ENCODE measurements at places on chromosomes 12 and 14.

DNA sequence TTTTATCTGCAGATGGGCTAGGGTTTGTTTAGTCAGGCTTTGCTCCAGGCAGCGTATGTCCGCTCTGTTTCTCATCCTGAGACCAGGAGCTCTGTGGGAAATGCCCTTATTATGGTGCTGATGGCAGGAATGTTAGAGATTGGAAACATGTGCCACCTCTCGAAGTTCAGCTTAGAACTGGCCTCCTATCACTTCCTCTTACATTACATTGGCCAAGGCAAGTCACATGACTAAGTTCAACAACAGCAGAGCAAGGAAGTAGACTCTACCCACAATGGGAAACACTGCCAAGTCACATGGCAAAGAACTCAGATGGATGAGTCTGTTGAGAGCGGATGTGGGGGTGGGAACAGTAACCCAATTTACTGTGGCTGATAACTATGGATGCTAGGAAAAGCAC is 161.9 kb upstream of the WSCD2 start:
- no peak for DNase-seq

DNA sequence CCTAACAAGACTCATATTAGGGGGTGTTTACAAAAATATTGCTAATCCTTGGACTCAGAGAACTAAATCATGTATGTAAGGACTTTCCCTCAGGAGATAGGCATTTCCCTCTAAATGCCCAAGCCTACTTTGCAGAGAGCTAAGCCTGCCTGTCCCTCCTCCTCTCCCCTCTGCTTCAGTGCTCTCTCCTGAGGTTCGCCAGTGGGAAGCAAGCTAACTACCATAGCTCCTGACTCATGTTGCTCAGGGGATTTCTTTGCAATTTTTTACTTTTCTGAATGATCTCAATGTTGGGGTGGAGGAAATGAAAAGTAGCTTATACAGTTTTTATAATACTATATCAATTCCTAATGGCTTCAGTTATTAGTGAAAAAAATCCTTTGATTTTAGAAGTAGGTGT is 29.6 kb downstream of the IFT43 start:
- DNase-seq, result no peak

DNA sequence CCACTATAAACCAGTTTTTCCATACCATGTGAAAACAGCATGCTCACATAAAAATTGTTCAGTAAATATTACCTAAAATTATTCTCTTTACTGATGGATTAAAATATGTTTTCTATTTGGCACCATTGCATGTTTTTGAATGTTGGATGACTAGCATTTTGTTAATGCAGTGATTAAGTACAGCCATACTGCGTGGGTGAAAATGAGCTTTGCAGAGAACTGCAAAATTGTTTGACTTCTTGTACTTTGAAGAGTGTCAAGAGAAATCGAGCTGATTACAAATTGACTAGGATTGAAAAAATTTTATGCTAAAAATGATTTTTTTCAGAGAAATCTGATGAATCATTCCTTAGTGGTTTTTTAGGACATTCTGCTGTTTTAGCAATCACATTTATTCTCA is 452.9 kb downstream of the RPL10L start:
- DNase-seq, result no peak

DNA sequence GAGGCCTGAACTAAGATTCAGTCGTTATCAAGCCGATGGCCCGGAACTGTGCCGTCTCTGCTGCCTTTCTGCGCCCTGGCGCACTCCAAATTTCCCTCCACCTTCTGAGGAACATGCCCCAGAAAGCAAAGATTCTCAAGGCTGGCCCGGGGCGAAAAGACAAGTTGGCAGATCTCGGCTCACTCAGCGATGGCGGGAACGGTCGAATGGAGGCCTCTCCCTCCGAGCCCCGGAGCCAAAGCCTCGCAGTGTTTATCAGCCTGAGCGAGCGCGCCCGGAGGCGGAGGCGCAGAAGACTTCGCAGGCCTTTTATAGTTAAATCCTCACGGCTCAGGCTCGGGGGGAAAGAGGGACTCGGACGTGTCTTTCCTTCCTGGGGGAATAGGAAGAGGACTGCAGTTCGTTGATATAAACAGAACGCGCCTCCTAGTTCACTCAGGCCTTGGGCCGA is 5.6 kb downstream of the TBX5 start:
- DNase-seq, result no peak

- DNase-seq, result no peak
Measured at GRCh38 chr12:52713960-52714886, 10.9 kb upstream of the KRT77 start.

GRCh38 chr12:39872425-39872824 is 233.5 kb downstream of the SLC2A13 start:
- DNase-seq, result no peak

DNA sequence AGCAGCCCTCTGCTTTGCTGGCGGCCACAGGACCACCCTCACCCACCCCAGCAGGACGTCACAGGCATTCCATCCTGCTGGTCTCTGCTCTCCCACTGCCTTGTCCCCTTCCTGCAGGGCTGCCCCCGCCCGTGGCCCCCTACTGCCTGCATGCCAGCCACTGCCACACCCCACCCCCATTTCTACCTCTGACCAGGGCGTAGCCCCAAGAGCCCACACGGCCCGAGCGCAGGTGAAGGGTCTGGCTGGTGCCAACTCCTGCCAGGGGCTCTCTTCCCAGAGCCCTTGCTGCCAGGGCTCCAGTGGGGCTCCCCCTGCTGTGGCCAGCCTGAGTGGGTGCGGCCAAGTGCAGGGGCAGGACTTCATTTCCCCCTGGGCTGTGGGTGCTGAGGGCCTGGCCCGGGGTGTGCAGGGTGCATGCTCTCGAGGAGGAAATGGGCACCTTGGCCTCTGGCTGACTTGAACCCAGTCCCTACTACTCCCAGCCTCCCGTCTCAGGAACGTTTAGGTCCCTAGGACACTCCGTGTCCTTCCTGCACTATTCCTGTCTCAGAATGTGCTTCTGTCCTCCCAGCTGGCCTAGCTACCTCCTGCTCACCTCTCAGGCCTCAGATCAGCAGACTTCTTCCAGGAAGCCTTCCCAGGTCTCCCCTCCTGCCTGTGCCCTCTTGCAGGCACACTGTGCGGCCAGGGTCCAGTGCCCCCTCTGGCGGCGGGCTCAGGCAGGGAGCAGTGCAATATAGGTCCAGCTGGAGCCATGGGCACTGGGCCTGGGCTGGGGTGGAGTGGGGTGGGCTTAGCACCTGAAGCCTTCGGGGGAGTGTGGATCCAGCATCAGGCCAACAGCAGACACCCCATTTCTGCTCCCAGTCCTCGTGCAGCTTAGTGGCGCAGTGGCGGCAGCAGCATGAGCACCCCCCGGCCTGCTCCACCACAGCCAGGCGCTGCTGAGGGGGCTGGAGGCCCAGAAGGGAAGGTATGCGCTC is 1.4 kb downstream of the LBHD2 start:
- DNase-seq, result no peak

DNA sequence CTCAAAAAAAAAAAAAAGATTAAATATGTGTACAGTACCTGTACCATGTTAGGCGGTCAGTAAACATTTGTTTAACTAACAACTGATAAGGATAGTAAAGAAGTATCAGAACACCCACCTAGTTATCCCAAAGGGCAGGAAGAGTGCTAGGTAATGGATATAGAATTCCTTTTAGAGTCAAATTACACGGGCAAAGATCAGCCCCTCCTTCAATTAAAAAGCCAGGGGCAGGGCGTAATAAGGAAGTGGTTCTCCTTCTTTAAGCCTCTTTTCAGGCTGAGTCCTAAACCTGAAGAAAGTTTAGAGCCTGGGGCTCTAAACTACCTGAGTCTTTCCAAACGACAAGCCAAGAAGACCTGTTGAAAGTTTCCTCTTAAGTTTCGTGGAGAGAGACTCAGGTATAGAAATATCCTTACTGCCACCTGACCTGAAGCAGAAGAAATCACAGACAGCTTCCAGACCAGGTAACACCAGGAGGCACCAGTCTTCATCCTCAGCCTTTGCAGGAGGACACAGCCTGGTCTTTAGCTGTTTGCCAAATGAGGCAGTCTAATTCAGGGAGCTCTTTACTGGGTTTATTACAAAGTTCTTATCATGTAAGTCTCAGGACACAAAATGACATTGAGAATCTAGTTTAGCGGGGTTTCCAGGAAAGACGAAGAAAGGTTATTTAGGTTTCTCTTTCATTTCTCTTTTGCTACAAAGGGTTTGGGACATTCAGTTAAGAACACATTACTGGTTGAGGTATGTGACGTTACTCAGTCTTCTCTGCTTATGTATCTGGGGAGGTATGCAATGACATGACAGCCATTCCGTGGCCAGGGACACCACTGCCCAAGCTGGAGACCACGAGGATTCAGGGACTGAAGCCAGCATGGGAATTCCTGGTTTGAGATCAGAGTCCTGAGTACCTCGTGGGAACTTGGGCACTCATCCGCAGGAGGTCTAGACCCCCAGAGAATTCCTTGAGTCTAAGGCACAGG is at the start of gene BCL2L14:
Gene BCL2L14, plus strand, starts transcription at position 266 of the 983 bp plus-strand sequence. CDS start 8,367 bp downstream, outside the sequence.
- peak; percentile 67 for DNase-seq

DNA sequence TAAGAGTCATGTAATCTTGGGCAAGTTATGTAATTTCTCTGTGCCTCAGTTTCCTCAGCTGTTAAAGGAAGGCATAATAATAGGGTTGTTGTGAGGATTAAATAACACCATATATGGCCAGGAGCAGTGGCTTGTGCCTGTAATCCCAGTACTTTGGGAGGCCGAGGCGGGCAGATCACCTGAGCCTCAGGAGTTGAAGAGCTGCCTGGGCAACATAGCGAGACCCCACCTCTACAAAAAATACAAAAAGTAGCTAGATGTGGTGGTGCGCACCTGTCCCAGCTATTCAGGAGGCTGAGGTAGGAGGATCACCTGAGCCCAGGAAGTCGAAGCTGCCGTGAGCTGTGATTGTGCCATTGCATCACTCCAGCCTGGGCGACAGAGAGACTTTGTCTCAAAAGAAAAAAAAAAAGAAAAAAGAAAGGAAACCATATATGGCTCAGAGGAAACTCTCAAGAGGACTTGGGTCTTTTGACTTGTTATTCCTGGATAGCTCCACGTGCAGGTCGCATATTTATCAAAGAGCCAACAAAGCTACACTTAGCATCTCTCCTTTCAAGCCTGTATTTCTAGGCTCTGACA is 6.9 kb downstream of the GPRC5A start:
- DNase-seq, result no peak

GRCh38 chr12:96907671-96908422 is 790 bp downstream of the NEDD1 start:
- no peak for DNase-seq

DNA sequence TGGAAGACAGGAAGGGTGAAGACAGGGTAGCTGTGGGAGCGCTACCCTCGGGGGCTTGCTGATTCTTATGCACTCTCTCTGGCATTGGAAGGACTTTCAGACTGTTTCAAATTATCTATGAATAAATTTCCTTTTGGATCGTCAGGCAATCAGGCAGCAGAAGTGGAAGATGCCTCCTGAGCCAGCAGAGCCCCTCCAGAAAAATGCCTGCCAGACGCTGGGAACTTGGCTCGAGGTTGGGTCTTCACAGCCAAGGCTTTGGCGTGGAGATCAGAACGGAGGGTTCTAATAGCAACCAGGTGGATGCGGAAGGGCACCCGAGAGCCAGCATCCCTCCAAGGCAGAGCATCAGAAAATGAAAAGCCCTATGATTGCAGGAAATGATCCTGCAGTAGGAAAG is 119.2 kb upstream of the RFLNA start:
- DNase-seq, result no peak
